ENCODE measurements at places on chromosomes 1 and 21. TPM values are rescaled to one million over a fixed set of nuclear protein-coding genes. Genes with fewer than 3 reads are reported as not detected.
A peak's percentile ranks its signal among the peaks of the same experiment; 100 is the strongest.

Gene WASF2
- total RNA-seq, result 175 TPM

Gene PLA2G4A
- not detected for total RNA-seq

Gene ESPN
- total RNA-seq, result 3.7 TPM

DNA sequence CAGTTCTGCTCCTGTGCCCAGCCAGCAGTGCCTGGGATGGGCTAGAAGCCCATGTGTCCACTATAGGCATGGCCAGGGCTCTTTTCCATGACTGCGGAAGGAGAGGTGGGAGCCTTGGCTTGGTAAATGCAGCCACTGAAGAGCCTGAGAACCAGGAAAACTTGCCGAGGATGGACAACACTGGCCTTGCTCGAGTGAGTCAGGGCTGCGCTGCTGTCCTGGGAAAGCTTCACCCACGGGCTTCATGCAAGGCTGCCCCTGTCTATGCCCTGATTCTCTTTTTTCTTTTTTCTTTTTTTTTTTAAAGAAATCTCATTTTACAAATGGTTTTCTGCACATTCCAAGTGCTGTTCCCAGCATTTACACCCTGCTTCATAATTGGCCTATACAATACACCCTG, 156.5 kb downstream of the CAMTA1 start:
- H3K36me3 ChIP-seq, result no peaks in the 10 kb centered on the region
- no peaks in the 10 kb centered on the region for H3K4me1 ChIP-seq
- H3K27me3 ChIP-seq, result peaks cover 2% of the 10 kb centered on the region
- H3K27ac ChIP-seq, result no peak overlapping the region
- H3K4me3 ChIP-seq, result no peak overlapping the region

- no peak overlapping the region for H3K27ac ChIP-seq
- H3K36me3 ChIP-seq, result no peaks in the 10 kb centered on the region
- H3K27me3 ChIP-seq, result no peaks in the 10 kb centered on the region
- no peak overlapping the region for H3K4me3 ChIP-seq
These were observed 10.2 kb upstream of the CYP4X1 start for GRCh38 chr1:47013293-47013692.

DNA sequence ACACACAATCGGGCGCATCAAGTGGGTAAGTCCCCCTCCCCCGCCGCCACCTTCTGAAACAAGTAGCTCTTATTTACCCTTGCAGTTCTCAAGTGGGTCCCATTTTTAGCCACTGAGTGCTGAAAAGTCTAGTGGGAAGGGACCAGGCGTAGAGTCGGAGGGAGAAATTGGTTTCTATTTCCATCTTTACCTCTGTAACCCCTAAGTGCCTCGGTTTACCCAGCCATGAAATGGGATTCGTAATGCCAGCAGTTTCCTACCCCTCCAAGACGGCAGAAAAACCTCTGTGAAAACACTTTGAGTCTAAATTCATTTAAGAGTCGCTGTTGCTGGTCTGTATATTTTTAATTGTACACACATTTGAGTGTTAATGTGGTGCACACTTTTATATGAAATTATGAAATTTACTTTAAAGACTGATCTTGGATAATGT, 928 bp downstream of the TLCD4 start:
- peaks cover 32% of the 10 kb centered on the region for H3K27me3 ChIP-seq
- peak overlapping the region; percentile 26 for H3K4me3 ChIP-seq
- no peak for DNase-seq
- H3K4me1 ChIP-seq, result peaks cover 15% of the 10 kb centered on the region
- no peak overlapping the region for H3K27ac ChIP-seq

DNA sequence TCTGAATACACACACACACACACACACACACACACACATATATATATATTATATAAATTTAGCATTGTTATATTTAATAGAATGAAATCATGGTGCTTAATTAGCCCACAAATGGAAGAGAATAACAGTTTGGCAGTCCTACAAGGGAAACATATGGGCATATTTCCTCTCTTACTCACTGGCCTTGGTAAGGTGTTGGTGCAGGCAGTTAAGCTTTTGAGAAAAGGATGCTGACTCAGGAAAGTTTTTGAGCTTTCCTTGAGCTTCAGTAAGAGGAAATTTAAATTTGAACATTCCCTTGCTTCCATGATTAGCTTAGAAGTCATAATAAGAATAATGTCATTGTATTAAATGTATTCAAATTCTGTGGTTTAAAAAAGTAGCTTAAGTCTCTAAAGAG, 37.0 kb upstream of the B3GALT5 start:
- H3K36me3 ChIP-seq, result no peaks in the 10 kb centered on the region
- no peaks in the 10 kb centered on the region for H3K4me1 ChIP-seq
- no peak for DNase-seq
- H3K27ac ChIP-seq, result no peak overlapping the region
- H3K27me3 ChIP-seq, result no peaks in the 10 kb centered on the region

- peak overlapping the region; percentile 89 for H3K27ac ChIP-seq
- H3K36me3 ChIP-seq, result no peaks in the 10 kb centered on the region
- no peaks in the 10 kb centered on the region for H3K27me3 ChIP-seq
- peaks cover 71% of the 10 kb centered on the region for H3K4me1 ChIP-seq
- peak overlapping the region; percentile 72 for H3K4me3 ChIP-seq
These were observed 8.0 kb upstream of the MACF1 start for GRCh38 chr1:39196244-39197215.

- no peak overlapping the region for H3K4me3 ChIP-seq
- H3K27me3 ChIP-seq, result no peaks in the 10 kb centered on the region
- no peaks in the 10 kb centered on the region for H3K4me1 ChIP-seq
These were observed 129.6 kb upstream of the HOOK1 start for GRCh38 chr1:59685101-59685500.

DNA sequence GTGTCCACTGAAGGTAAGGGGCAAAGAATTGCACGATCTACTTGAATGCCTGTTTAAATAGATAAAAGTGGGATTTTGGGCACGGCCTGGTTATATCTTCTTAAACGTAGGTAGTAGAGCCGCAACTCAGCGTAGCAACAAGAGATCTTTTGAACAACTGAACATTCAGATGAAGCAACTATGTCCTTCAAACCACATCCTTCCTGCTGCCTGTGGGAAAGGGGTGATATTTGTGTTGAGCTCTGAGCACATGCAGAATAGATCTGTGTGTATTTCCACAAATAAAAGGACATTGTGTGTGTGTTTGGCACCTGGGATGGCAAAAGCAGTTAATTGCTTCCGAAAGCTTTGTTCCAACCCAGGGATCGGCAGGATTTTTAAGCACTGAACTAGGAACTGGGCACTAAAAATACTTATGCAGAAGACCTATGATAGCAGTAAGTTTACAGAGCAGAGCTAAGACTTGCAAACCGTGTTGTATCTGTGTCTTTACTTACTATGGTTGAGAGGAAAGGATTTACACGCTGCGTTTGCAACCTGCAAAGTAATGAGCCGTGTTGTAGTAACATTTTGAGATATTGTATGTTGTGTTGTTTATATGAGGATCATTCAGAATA, 333.4 kb downstream of the CHRM3 start:
- H3K27ac ChIP-seq, result peak overlapping the region; percentile 82
- DNase-seq, result peak; percentile 10
- no peaks in the 10 kb centered on the region for H3K36me3 ChIP-seq
- peak overlapping the region; percentile 95 for H3K4me3 ChIP-seq
- peaks cover 42% of the 10 kb centered on the region for H3K4me1 ChIP-seq

- no peak overlapping the region for H3K4me3 ChIP-seq
- no peaks in the 10 kb centered on the region for H3K36me3 ChIP-seq
- no peaks in the 10 kb centered on the region for H3K4me1 ChIP-seq
- no peak overlapping the region for H3K27ac ChIP-seq
- DNase-seq, result no peak
These were observed 108.0 kb upstream of the TRABD2B start for GRCh38 chr1:48105165-48105564.

DNA sequence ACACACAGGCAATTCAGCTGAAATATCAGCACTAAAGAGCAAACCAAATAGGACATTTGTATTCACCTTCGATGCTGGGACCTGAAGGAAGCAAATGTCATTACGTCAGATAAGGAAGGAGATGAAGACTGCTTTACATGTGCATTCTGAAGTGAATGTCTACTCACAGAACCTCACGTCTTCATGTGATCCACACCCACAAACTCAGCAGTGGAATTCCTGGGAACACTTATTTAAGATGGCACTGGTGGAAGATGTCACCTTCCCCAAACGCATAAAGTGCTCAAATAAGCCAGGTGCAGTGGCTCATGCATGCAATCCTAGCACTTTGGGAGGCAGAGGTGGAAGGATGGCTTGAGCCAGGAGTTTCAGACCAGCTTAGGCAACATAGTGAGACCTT, 11.4 kb downstream of the PGBD5 start:
- no peak overlapping the region for H3K27ac ChIP-seq
- no peaks in the 10 kb centered on the region for H3K36me3 ChIP-seq
- no peak for DNase-seq
- no peaks in the 10 kb centered on the region for H3K4me1 ChIP-seq

Data from CD4-positive, CD25-positive, alpha-beta regulatory T cell (primary cell).